ENCODE measurements at places on chromosomes 2 and 18.

GRCh38 chr2:148643421-148643820 is 1.1 kb upstream of the EPC2 start:
- no peak for DNase-seq

DNA sequence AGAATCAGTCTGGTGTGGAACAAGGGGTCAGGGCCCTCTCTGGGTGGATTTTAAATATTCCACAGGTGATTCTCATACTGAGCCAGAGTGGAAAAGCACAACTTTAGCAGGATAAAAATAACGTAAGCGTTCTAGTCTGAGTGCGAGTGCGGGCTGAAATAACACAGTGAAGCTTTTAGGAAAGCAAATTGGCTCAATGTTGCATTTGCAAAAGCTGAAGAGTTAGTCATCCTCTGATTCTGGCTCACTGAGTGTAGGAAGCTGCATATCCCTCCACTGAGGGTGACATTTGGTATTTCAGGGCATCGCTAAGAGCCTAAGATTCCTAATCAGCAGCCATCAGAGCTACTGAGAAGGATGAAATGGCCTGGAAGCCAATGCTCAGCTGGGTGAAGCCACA is 134.7 kb downstream of the RIF1 start:
- no peak for DNase-seq

DNA sequence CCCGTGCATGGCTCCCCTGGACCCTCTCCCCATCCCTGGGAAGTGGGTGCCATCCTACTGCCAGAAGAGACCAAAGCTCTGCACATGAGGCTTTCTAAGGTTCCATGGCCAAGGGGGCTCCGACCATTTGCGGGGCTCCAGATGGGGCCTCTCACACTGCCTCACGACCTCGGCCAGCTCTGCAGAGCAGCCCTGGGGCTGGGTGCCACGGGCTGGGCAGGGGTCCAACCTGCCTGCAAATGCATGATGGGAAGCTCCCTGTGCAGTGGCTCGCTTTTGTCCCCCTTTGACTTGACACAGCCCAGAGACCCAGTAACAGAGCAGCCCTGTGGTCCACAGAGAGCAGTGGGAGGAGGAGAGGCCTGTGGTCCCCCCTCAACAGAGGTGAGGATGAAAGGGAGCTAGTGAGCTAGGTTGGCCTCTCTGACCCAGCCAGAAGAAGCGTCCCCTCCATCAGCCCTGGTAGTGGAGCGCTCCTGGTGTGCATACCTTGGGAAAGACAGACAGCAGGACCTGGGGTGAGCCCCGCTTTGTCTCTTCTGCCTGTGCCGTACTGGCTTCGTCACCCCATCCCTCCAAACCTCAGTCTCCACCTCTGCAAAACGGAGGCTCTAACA is 174.1 kb downstream of the DDX1 start:
- no peak for DNase-seq

DNA sequence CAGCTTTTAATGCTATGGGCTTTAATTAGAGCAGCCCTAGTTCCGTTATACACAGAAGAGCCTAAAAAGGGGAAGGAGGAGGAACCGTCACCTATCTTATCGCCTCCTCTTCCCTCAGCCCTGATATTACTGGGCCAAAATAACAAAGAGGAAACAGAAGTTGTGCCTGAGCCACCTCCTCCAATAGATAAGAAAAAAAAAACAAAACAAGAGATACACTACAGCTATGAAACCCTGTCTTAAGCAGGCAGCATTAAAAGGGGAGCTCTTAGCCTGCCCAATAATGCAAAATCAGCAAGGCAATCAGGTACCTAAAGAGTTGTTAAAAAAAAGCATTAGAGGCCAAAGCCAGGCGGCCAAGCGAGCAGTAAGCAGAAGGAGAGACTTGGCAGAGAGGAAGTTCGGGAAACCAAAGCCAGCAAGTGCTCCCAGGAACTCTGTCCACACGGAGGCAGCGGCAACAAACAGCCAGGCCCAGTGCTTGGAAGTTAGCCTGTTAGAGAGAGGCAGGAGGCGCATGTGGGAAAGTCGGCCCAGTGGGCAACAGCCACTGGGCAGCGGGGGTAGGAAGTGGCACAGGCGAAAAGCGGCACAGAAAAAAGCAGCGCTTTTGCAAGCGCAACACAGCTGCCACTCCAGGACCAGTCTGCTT is 41.8 kb upstream of the PDK1 start:
- no peak for DNase-seq

DNA sequence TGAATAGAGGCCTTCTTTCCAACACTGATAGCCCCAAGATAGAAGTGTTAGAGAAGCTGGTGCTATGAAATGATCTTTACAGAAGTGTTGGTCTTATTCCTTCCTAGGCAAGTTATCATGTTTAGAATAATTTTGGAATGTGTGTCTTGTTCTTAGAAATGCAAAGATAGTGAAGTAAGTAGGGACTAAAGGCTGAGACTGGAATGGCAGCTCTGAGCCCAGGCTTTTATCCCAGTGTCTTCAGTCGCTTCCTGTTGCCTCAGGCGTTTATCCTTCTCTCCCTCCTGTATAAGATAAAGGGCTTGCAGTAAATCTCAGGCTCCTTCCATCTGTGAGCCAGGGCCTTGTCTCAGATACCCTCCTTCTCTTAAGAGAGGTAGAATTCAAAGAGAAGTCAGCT is 218.1 kb downstream of the TPGS2 start:
- DNase-seq: no peak
